Right lobe of liver (tissue), 6 donors: ENCODE measurements at places on chromosomes 1 and 21. TPM values are rescaled to one million over a fixed set of nuclear protein-coding genes. Genes with fewer than 3 reads are reported as not detected.

ZRANB2 gene
- 24.9 TPM for total RNA-seq

CRYAA gene
- total RNA-seq: 0.81 TPM

KRTAP12-4 gene
- total RNA-seq: not detected

DNA sequence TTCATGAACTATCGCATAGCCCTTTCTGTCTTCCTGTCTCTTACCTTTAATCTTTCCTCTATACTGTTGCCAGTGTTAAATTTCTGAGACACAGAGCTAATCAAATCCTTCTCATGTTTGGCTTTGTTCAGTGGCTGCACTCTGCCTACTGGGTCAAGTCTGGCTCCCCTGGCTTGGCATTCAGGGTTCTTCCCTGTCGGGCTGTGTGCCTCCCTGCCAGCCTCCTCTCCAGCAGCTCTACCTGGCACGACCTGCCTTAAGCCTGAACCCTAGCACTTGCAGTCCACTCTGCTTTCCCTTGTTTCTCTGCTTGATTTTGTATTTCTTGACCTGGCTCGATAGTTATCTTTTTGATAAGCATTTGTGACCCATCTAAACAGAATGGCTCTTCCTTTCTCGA, 26.2 kb upstream of the GPR88 start:
- no peak for DNase-seq
- H3K4me3 ChIP-seq: no peak overlapping the region
- peak overlapping the region; percentile 3 for H3K27ac ChIP-seq
- H3K4me1 ChIP-seq: no peaks in the 10 kb centered on the region
- no peaks in the 10 kb centered on the region for H3K36me3 ChIP-seq

GRCh38 chr1:177927021-177927596, 42.7 kb downstream of the SEC16B start:
- no peak for DNase-seq
- H3K4me1 ChIP-seq: no peaks in the 10 kb centered on the region
- H3K27ac ChIP-seq: no peak overlapping the region
- H3K27me3 ChIP-seq: no peaks in the 10 kb centered on the region
- no peaks in the 10 kb centered on the region for H3K36me3 ChIP-seq
- H3K4me3 ChIP-seq: no peak overlapping the region
